ENCODE measurements at places on chromosomes 16 and 17.

- DNase-seq: no peak
Measured at GRCh38 chr17:43789482-43789881, 9.2 kb downstream of the CFAP97D1 start.

DNA sequence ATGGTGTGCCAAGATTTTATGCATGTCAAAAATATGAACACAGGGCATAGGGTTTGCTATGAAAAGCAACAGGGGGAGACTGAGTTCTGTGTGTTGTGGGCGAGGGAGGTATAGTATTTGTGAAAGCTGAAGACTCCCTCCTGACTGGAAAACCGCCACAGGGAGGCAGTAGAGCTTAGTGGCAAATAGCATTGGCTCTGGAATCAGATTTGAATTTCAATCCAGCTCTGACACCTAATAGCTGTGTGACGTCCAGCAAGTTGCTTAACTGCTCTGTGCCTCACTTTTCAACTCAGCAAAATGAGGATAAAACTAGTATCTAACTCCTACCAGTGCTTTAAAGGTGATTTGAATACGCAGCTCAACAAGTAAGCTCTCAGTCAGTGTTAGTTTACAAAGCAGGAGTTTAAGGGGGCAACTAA is 22.0 kb downstream of the KPNA2 start:
- DNase-seq: peak; percentile 40

- DNase-seq: no peak
Measured at GRCh38 chr16:1338119-1338730, 4.8 kb downstream of the BAIAP3 start.

DNA sequence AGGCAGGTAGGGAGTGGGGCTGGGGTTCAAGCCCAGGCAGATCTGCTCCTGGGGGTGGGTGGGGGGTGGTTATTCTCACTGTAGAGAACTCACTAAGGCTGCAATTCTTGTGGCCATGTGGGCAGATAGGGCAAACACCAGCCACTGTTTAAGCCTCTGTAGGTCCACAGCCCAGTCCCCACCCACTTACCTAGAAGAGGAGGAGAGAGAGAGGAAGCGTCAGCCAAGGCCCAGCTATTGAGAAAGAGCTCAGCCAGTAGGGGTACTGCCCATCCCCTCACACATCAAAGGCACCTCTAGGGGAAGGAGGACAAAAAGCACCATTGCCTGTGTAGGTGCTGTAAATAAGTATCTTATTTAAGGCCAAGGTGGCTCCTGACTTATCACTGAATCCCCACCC is 12.9 kb downstream of the KRT16 start:
- DNase-seq: no peak

DNA sequence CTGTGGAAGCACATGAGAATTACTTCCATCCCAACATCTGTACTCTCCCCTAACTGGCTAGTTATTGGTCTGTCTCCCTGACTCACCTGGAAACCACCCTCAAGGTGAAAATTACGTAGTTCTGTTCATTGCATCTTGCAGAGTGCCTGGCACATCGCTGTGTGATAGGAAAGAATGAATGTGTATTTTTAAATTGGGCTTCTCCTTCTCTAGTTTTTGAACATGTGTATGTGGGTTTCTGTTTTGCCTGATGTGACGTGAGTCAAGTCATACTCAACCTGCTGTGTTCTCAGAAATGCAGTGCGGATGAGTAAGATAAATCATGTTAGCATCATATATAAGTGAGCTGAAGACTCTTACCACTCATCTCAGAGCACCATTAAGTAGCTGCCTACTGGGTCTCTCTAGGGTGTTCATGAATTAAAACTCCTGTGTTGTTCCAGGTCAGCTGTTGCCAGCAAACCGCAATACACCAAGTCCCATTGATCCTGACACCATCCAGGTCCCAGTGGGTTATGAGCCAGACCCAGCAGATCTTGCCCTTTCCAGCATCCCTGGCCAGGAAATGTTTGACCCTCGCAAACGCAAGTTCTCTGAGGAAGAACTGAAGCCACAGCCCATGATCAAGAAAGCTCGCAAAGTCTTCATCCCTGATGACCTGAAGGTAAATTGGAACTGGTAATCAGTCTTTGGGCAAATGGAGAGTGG is 50.2 kb downstream of the HLF start:
- DNase-seq: no peak

- no peak for DNase-seq
Measured at GRCh38 chr17:50471009-50471905, 2.6 kb upstream of the CHAD start.

DNA sequence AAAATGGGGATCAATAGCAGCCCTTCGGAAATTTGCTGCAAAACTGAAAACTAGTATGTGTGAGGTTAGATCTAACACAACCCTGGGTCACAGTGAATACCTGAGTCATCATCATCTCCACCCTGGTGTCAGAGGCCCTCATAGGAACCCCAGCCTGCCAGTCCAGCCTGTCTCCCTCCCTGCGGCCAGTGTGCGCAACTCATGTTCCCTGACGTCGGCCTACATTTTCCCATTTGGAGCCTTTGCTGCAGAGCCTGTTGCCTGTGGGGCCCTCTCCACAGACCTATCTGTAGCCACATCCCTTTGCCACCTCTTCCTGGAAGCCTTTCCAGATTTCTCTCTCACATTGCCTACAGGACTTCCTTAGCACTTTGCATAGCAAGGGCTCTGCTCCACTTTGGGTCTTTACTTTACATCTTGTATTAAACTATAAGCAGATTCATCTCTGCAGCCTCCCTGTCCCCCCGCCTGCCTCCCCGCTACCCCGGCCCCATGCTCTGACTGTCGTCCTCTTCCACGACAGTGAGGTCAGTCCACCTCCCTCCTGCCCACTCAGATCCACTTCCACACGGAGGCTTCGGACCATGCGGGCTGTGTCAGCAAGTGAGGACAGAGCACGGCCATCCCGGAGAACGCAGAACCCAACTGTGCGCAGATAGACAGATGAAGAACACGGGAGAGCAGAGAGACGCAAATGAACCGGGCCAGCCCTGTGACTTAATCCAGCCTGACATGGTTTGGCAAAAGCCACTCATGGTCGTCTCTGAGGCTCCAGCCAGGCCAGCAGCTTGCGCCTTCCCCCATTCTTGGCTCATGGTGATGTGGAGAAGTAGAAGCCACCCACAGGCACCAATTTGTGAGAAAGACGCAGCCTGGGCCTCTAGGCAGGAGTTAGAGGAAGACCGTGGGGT is 31.0 kb downstream of the NGFR start:
- no peak for DNase-seq
